ENCODE measurements at places on chromosomes 16 and 17. TPM values are rescaled to one million over a fixed set of nuclear protein-coding genes. Genes with fewer than 3 reads are reported as not detected.

DNA sequence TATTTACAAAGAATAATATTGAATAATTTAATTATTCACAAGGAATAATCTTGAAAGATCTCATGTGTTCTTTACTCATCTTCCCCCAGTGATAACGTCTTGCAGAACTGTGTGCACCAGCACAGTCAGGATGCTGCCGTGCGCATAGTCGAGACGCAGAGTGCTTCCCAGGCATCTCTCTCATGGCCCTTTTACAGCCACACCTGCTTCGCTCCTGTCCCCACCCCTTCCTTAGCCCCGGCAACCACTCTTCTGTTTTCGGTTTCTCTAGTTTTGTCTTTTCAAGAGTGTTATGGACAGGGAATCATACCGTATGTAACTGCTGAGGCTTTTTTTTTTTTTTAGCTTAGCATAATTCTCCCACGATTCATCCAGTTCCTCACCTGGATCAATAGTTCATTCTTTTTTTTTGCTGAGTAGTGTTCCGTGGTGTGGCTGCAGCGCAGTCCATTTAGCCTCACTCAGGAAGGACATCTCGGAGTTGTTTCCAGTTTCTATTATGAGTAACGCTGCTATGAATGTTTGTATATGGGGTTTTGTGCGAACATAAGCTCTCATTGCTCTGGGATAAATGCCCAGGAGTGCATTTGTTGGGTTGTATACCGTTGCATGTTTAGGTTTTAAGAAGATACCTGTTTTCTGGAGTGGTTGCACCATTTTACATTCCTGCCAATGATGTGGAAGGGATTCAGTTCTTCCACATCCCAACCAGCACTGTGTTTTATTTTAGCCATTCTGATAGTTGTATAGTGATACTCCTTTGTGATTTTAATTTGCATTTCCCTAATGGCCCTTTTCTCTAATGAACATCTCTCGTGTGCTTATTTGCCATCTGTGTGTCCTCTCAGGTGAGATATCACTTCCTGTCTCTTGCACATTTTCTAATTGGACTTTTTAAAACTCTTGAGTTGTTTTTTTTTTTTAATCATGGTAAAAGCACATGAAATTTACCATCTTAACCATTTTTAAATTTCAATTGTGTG is 47.6 kb downstream of the SEC14L1 start:
- peaks cover 84% of the 10 kb centered on the region for H3K4me1 ChIP-seq
- no peaks in the 10 kb centered on the region for H3K27me3 ChIP-seq
- DNase-seq = no peak
- H3K36me3 ChIP-seq = peaks cover 26% of the 10 kb centered on the region

DNA sequence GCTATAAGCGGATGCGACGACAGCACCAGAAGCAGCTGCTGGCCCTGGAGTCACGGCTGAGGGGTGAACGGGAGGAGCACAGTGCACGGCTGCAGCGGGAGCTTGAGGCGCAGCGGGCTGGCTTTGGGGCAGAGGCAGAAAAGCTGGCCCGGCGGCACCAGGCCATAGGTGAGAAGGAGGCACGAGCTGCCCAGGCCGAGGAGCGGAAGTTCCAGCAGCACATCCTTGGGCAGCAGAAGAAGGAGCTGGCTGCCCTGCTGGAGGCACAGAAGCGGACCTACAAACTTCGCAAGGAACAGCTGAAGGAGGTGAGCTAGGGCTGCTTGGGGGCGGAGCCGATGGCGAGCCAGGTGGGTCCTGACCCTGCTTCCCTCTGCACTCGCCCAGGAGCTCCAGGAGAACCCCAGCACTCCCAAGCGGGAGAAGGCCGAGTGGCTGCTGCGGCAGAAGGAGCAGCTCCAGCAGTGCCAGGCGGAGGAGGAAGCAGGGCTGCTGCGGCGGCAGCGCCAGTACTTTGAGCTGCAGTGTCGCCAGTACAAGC is 10.1 kb downstream of the HIRIP3 start:
- peaks cover 100% of the 10 kb centered on the region for H3K36me3 ChIP-seq
- H3K4me3 ChIP-seq = no peak overlapping the region
- H3K27ac ChIP-seq = no peak overlapping the region

DNA sequence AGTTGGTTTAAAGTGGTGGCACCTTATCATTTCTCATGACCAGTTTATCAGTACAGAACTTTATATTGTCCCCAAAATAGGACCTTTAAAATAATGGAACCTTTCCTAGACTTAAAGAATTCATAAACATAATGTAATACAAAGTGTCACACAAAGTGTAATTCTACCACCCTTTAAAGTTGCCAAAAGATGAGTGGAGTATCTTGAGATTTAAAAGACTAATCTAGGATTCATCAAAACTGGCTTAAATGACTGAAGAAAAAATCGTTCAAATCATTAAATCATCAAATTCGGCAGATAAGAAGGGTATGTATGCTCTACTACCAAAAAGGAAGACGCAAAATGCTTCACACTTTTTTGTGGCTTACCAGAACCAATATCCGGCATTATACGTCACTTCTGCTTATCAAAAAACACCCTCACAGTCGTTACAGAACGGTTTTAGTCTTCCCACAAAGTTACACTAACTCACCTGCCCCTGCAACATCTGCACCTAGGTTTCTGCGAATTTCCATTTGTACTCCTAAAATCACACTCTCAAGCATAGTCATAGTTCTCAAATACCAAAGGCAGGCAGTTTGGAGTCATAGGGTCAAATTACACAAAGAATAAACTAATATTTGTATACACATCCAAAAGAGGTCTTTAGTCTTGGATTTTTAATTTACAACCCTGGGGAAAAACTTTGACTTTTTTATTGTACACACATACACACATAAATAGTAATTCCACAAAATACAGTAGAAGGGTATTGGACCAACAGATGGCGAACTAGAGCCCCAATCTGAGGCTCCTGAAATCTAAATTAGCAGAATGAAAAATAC is 1.4 kb upstream of the KANSL1 start:
- H3K4me1 ChIP-seq = peaks cover 66% of the 10 kb centered on the region
- no peaks in the 10 kb centered on the region for H3K36me3 ChIP-seq
- H3K27me3 ChIP-seq = no peaks in the 10 kb centered on the region
- no peak for DNase-seq
- H3K27ac ChIP-seq = peak overlapping the region; percentile 100
- H3K4me3 ChIP-seq = peak overlapping the region; percentile 95

DNA sequence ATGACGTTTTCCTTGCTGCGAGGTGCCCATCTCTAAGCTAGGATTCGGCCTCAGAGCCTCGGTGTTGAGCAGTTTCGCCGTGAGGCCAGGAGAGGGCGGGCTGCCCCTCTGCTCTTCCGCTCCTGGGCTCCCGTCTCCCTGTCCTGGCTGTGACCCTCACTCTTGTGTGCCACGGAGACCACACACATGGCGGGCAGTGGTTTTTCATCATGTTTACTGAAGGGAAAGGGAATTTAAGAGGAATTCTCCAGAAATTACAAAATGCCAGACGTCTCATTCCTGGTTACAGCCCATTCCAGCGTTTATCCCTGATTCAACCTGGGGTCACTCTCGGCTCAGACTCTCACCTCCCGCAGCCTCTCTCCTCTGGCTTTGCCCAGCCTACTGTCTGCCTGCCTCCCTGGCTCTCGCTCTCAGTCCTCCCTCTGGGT is 96.8 kb upstream of the ELAC2 start:
- no peak overlapping the region for H3K27ac ChIP-seq
- peaks cover 44% of the 10 kb centered on the region for H3K27me3 ChIP-seq
- DNase-seq = peak; percentile 19
- no peaks in the 10 kb centered on the region for H3K36me3 ChIP-seq
- no peaks in the 10 kb centered on the region for H3K4me1 ChIP-seq
- H3K4me3 ChIP-seq = peak overlapping the region; percentile 35

GRCh38 chr17:17147821-17148220 is 58.3 kb downstream of the PLD6 start:
- H3K27me3 ChIP-seq = no peaks in the 10 kb centered on the region
- no peak overlapping the region for H3K4me3 ChIP-seq
- no peak overlapping the region for H3K27ac ChIP-seq
- H3K4me1 ChIP-seq = peaks cover 50% of the 10 kb centered on the region

DNA sequence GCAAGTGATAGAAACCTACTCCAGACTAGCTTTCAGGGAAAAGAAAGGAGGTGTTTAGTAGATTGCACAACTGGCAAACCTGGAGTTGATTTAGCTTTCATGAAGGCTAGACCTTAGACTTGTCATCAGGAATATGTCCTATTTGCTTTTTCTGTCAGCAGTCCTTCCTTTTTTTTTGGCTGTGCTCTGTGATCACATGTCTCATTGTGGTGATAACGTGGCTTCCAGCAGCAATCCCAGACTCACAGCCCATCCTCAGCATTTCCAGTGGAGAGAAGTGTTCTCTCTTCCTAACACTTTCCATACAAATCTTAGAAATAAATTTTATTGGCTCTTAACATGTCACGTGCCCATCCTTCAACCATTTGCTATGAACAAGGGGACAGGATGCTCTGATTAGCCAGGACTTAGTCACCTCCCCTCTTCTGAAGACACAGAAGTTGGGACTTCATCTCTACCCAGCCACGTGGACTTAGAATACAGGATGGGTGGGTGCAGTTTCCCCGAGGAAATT is 74.7 kb downstream of the CDH13 start:
- peak overlapping the region; percentile 88 for H3K27ac ChIP-seq
- H3K36me3 ChIP-seq = no peaks in the 10 kb centered on the region
- no peaks in the 10 kb centered on the region for H3K27me3 ChIP-seq
- H3K4me1 ChIP-seq = peaks cover 64% of the 10 kb centered on the region
- H3K4me3 ChIP-seq = no peak overlapping the region
- DNase-seq = no peak

GRCh38 chr17:15087946-15088345 is 177.2 kb downstream of the PMP22 start:
- H3K27me3 ChIP-seq = no peaks in the 10 kb centered on the region
- peaks cover 18% of the 10 kb centered on the region for H3K4me1 ChIP-seq
- H3K27ac ChIP-seq = peak overlapping the region; percentile 88
- DNase-seq = peak; percentile 41

- no peaks in the 10 kb centered on the region for H3K27me3 ChIP-seq
- H3K4me3 ChIP-seq = no peak overlapping the region
- no peak for DNase-seq
- H3K36me3 ChIP-seq = no peaks in the 10 kb centered on the region
These were observed 35.7 kb downstream of the CDRT4 start for GRCh38 chr17:15431766-15432165.

DNA sequence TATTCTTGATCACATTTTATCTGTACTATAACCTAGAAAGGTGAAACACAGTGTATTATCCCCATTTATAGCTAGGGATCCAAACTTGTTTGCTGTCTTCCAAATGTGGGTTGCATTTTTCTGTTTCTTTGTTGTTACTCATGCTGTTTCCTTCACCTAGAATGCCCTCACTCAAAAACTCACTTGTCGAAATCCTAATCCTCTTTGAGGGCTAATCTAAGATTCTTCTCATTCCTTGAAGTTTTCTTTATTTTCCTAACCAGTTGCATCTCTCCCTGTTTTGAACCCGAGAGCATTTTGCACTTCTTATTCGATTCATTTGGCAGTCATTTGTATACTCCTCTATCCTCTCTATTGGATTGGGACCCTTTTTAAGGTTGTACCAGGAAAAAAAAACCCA is 9.6 kb downstream of the CALCOCO2 start:
- peak overlapping the region; percentile 58 for H3K4me3 ChIP-seq
- H3K27ac ChIP-seq = peak overlapping the region; percentile 99
- H3K27me3 ChIP-seq = no peaks in the 10 kb centered on the region
- no peak for DNase-seq
- H3K36me3 ChIP-seq = peaks cover 38% of the 10 kb centered on the region

- no peak overlapping the region for H3K4me3 ChIP-seq
- H3K4me1 ChIP-seq = no peaks in the 10 kb centered on the region
- no peak overlapping the region for H3K27ac ChIP-seq
- DNase-seq = no peak
- no peaks in the 10 kb centered on the region for H3K36me3 ChIP-seq
- H3K27me3 ChIP-seq = no peaks in the 10 kb centered on the region
These were observed 31.6 kb downstream of the NTN1 start for GRCh38 chr17:9052921-9053320.

- no peak overlapping the region for H3K4me3 ChIP-seq
- H3K27me3 ChIP-seq = no peaks in the 10 kb centered on the region
- H3K27ac ChIP-seq = no peak overlapping the region
- no peaks in the 10 kb centered on the region for H3K4me1 ChIP-seq
- H3K36me3 ChIP-seq = no peaks in the 10 kb centered on the region
These were observed 365.4 kb upstream of the C16orf82 start for GRCh38 chr16:26701243-26701886.

DNA sequence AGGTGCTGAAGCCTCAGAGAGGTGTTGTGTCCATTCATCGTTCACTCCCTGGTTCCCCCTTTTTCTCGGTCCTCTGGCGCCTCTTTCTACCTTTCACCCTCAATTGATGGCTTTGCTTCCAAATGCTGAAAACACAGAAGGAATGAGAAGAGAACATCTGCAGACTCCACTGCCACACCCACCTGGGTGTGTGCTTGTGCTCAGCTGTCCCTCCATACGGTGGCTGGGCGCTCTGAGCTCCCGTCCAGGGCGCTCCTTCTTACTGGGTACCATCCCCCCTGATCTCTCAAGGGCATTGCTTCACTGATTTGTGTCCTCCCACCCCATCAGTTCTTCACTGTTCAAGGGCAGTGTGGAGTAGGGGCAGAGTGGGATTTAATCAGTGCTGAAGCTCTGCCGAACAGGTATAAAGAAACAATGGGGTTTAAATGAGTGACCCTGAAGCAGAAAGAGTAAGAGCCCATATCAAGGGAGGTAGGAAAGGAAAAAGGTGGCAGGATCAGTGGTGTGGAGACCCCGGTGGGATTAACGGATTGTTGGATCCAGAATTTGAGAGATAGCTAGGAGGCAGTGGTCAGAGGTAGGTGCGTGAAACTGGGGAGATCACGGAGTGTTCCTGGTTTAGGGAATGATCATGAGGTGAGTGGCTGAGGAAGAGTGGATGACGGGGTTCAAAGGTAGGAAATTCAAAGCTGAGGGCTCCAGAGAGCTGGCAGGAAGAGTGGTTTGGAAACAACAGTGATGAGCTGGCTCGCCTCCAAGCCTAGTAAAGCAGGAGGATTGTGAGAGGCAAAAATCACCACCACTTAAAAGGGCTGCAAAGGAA is 40.8 kb downstream of the MRTFB start:
- H3K27ac ChIP-seq = peak overlapping the region; percentile 29
- no peaks in the 10 kb centered on the region for H3K27me3 ChIP-seq
- H3K4me3 ChIP-seq = no peak overlapping the region
- peak; percentile 59 for DNase-seq

- no peaks in the 10 kb centered on the region for H3K27me3 ChIP-seq
- no peak for DNase-seq
- H3K4me1 ChIP-seq = peaks cover 31% of the 10 kb centered on the region
These were observed 13.8 kb upstream of the DUSP14 start for GRCh38 chr17:37475731-37476420.

GRCh38 chr17:77916264-77916663 is 42.2 kb upstream of the TNRC6C start:
- H3K4me1 ChIP-seq = no peaks in the 10 kb centered on the region
- no peak overlapping the region for H3K27ac ChIP-seq
- no peak for DNase-seq

The SOST gene
- total RNA-seq = 0.14 TPM

The ARHGAP44 gene
- 7.2 TPM for total RNA-seq

The SMPD3 gene
- 0.16 TPM for total RNA-seq

All from left ventricle myocardium inferior (tissue), 1 donor.